Panc1 (cell line): ENCODE measurements at places on chromosomes 2 and 18. TPM values are rescaled to one million over a fixed set of nuclear protein-coding genes. Genes with fewer than 3 reads are reported as not detected.

- H3K36me3 ChIP-seq: peaks cover 21% of the 10 kb centered on the region
- no peak overlapping the region for H3K27ac ChIP-seq
- DNase-seq: no peak
Observed at GRCh38 chr2:171741189-171741588, 53.9 kb downstream of the DYNC1I2 start.

GRCh38 chr2:15570104-15570503 is 9.0 kb upstream of the NBAS start:
- no peaks in the 10 kb centered on the region for H3K27me3 ChIP-seq
- no peaks in the 10 kb centered on the region; the same call in 1 of the 2 replicates for H3K4me1 ChIP-seq
- no peak overlapping the region for H3K27ac ChIP-seq
- no peak overlapping the region for H3K4me3 ChIP-seq

Gene ACSL3
- total RNA-seq: 85.2 TPM

- H3K27me3 ChIP-seq: no peaks in the 10 kb centered on the region
- H3K36me3 ChIP-seq: no peaks in the 10 kb centered on the region
- no peaks in the 10 kb centered on the region for H3K4me1 ChIP-seq
- no peak for DNase-seq
- H3K27ac ChIP-seq: no peak overlapping the region
Observed at GRCh38 chr18:63149302-63149587, 170.3 kb downstream of the BCL2 start.

DNA sequence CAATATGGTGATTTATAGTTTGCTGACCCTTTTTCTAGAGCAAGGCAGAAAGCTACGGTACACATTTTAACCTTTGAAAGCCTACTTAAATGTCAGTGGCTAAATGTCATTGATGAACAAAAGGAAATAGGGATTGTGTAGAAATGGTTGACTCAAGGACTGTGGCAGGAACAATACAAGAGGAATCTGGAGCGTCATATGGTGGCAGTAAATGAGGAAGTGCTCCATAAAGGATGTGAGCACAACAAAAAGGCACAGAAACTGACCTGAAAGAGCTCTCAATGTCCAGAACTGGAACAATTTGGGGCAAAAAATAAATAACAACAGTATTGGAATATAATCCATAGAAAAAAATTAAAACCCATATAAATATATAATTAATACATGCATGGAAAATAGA is 443.9 kb upstream of the VRK2 start:
- no peaks in the 10 kb centered on the region for H3K27me3 ChIP-seq
- H3K4me3 ChIP-seq: no peak overlapping the region
- H3K4me1 ChIP-seq: no peaks in the 10 kb centered on the region
- no peak for DNase-seq

DNA sequence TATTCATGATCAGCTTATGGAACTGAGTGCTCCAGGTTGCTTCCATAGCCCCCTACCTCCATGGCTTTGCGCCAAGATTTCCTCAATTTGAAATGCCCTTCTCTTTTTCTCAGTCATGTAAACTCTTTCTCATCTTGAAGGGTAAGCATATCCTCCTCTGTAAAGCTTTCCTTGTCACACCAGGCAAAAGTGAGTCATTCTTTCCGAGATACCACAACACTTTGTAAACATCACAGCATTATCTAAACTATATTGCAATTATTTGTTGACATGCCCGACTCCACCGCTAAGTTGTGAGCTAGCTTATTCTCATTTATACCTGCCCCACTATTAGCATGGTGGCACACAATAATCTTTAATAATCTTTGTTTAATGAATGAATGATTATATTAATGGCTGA is 419.5 kb upstream of the CHST9 start:
- H3K4me3 ChIP-seq: no peak overlapping the region
- DNase-seq: no peak
- H3K4me1 ChIP-seq: no peaks in the 10 kb centered on the region; the same call in 1 of the 2 replicates

GRCh38 chr2:69185807-69186206 is 172.8 kb downstream of the ANTXR1 start:
- no peak for DNase-seq
- peaks cover 12% of the 10 kb centered on the region for H3K4me1 ChIP-seq
- H3K4me3 ChIP-seq: no peak overlapping the region
- H3K36me3 ChIP-seq: 0 out of 2 replicates have a peak, but pooled peaks cover 7% of the 10 kb centered on the region
- H3K27ac ChIP-seq: peak overlapping the region; percentile 71

Gene TOGARAM2
- total RNA-seq: 0.44 TPM

- H3K36me3 ChIP-seq: no peaks in the 10 kb centered on the region
- peaks cover 4% of the 10 kb centered on the region; the same call in 1 of the 2 replicates for H3K4me1 ChIP-seq
- no peaks in the 10 kb centered on the region; the same call in 1 of the 2 replicates for H3K27me3 ChIP-seq
- no peak for DNase-seq
Observed at GRCh38 chr2:172927641-172928357, 147.8 kb upstream of the MAP3K20 start.

Gene INO80D
- total RNA-seq: 17.9 TPM

Gene CIB4
- 0.33 TPM for total RNA-seq

DNA sequence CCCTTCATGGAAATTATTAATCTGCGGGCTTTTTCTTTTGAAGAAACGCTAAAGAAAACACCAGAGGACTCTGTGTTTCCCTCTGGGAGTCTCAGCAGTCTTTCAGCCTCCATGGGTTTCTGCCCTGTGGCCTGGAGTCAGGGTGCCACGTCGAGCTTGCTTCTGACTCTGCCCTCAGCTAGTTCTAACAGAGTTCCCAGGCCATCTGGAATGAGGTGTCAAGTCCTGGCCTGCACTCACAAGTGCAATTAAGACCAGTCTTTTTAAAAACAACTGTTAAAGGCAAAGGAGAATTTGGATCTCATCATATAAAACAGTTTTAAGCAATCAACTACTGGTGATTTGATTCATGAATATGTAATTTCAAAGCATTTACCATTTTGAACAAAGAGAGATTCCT is 157.3 kb downstream of the RHBDD1 start:
- no peaks in the 10 kb centered on the region for H3K27me3 ChIP-seq
- H3K36me3 ChIP-seq: no peaks in the 10 kb centered on the region
- no peak overlapping the region for H3K27ac ChIP-seq
- H3K4me3 ChIP-seq: no peak overlapping the region

- H3K4me1 ChIP-seq: peaks cover 12% of the 10 kb centered on the region
- no peaks in the 10 kb centered on the region for H3K27me3 ChIP-seq
- H3K4me3 ChIP-seq: peak overlapping the region; percentile 75
Observed at GRCh38 chr2:53768242-53768542, 588 bp downstream of the CHAC2 start.

- H3K27me3 ChIP-seq: no peaks in the 10 kb centered on the region; the same call in 1 of the 2 replicates
- no peaks in the 10 kb centered on the region for H3K4me1 ChIP-seq
- no peak for DNase-seq
- H3K27ac ChIP-seq: no peak overlapping the region
- H3K36me3 ChIP-seq: no peaks in the 10 kb centered on the region
Observed at GRCh38 chr2:48874282-48874681, 118.8 kb upstream of the LHCGR start.
